ENCODE measurements at places on chromosomes 2 and 18.

- DNase-seq = no peak
Observed at GRCh38 chr2:229206548-229206947, 64.5 kb downstream of the PID1 start.

DNA sequence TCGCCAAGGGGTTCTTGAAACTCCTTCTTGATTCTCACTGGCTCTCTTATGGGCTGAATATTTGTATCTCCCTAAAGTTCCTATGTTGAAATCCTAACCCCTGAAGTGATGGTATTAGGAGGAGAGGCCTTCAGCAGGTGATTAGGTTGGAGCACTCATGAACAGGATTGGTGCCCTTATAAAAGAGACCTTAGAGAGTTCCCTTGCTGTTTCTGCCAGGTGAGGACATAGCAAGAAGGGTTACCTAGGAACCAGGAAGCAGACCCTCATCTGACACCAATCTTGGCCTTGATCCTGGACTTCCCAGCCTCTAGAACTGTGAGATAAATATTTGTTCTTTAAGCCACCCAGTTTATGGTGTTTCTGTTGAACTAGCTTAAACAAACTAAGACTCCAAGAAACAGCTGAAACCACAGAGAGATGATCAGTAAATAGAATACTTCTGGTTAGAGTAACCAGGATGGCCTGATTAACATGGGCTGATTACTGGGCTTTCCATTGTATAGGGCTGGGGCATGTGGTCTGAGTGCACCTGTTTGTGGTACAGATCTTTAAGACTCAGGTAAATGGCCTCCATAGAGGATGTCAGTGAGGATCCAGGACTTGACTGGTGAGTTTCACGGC lies 7.7 kb upstream of the CDC42EP3 start:
- no peak for DNase-seq

DNA sequence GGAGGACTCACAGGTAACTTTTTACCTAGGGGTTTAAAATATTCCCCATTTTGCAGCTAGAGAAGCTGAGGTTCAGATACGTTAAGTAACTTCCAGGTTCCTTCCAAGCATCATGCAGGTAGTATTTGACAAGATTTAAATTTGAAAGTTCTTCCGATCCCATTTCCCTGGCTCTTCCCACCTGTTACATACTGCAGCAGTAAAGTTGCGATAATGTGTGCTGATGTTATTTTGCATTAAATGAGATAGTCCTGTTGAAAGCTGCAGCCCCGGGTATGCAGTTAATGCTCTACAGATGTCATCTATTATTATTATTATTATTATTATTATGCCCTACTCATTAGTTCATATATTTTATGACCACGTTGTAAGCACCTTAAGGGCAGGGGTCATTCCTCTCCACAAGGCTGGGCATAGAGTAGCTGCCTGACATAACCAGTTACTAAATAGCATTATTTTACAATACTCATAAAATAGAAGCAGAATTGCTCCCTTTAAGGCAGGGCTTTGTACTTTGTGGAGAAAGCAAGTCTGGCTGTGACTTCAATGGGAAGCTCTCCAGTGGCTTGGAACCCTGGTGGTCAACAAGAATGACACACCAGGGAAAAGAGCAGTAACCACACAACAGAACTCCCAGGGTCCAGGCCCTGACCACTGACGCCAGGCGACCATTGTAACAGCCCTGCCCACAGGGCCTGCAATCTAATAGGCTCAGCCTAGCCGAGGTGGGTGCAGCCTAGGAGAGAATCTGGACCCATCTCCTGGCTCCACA lies 112.0 kb upstream of the STPG4 start:
- DNase-seq = no peak

DNA sequence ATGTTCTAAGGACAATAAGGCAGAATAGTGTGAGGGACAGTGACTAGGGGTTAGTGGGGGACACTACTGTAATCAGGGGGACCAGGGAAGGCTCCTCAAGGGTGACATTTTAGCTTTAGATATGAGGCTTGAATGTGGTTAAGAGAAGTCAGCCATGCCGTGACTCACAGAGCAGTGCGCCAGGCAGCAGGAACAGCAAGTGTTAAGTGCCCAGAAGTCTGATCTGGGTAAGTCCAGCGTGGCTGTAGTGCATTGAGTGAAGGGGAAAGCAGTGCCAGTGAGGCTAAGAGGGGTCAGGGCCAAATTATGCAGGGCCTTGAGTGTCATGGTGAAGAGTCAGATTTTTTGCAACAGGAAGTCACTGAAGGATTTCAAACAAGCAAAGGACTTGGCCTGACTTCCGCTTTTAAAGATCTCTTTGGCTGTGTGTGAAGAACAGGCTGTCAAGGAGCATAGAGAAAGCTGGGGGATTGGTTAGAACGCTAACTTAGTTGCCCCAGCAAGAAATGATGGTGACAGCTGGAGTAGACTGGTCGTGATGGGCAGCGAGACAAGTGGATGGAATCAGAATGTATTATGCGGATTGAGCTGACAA lies 151.5 kb downstream of the MSH2 start:
- DNase-seq = no peak

GRCh38 chr2:162729469-162729868 lies 109.1 kb downstream of the KCNH7 start:
- DNase-seq = no peak

GRCh38 chr2:97752342-97753334 lies 39.3 kb downstream of the ZAP70 start:
- DNase-seq = no peak

GRCh38 chr2:224894356-224894755 lies 147.9 kb downstream of the DOCK10 start:
- DNase-seq = no peak

- DNase-seq = no peak
Observed at GRCh38 chr2:25867396-25868003, 10.8 kb downstream of the ASXL2 start.
